ENCODE measurements at places on chromosomes 12 and 14.

GRCh38 chr12:29147731-29148595, 1.1 kb upstream of the FAR2 start:
- DNase-seq: no peak

- no peak for DNase-seq
Observed at GRCh38 chr12:32273063-32273522, 126.3 kb upstream of the FGD4 start.

GRCh38 chr12:132388379-132389015, 59.1 kb upstream of the GALNT9 start:
- DNase-seq: no peak

DNA sequence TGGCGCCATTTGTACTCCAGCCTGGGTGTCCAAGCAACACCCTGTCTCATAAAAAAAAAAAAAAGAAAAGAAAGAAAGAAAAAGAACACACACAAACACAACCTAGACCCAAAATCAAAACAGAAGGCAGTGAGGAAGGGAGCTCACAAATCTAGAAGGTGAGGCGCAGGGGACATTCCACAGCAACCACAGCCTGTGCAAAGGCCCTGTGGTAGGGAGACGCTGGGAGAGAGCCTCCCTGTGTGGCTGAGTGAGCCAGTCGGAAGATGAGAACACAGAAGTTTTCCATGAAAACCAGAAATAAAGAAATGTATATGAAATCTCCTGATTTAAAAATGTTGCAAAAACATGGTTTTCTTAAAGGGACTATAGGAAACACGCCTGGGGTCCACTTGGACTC, 44.6 kb downstream of the SCARB1 start:
- no peak for DNase-seq

DNA sequence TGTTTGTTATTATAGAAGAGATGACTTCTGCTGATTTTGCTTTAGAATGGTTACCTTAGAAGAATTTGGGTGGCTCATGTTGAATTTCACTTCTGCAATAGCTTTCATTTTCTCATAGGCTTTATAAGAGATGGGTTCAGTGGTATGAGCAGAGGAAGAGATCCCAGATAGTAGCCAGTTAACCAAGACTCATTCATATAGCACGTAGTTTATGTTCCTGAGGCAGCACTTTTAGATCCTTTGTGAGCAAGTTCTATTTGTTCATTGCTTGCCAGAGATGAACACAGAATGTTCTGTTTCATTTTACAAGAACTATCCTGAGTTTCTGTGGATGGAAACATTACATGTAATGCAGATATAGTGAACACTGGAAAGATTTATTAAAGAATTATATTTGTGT, 32.2 kb downstream of the RAB21 start:
- no peak for DNase-seq

DNA sequence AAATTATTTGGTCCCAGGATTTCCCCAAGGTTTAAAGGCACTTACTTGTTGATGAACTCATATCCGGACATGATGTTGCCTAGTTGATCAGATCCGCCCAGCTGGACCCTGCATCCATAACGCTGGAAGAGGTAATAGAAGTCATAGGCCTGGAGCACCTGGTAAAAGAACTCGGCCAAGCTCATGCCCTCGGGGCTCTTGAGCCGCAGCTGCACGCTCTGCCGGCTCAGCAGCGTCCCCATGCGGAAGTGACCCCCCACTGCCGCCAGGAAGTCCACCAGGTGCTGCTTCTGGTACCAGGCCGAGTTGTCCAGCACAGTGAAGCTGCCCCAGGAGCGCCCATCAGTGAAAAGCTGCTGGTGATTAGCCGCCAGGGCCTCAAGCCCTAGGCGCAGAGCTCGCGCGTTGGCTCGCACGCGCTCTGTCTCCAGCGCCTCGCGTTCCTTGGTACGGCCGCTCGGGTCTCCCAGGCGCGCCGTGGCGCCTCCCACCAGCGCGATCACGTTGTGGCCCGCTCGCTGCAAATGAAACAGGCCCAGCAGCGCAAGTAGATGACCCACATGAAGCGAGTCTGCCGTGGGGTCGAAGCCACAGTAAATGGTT, 545 bp downstream of the YARS2 start:
- DNase-seq: peak; percentile 21

Data from NCI-H1048 (cell line).